H1 (cell line): ENCODE measurements at places on chromosomes 12 and 14.

DNA sequence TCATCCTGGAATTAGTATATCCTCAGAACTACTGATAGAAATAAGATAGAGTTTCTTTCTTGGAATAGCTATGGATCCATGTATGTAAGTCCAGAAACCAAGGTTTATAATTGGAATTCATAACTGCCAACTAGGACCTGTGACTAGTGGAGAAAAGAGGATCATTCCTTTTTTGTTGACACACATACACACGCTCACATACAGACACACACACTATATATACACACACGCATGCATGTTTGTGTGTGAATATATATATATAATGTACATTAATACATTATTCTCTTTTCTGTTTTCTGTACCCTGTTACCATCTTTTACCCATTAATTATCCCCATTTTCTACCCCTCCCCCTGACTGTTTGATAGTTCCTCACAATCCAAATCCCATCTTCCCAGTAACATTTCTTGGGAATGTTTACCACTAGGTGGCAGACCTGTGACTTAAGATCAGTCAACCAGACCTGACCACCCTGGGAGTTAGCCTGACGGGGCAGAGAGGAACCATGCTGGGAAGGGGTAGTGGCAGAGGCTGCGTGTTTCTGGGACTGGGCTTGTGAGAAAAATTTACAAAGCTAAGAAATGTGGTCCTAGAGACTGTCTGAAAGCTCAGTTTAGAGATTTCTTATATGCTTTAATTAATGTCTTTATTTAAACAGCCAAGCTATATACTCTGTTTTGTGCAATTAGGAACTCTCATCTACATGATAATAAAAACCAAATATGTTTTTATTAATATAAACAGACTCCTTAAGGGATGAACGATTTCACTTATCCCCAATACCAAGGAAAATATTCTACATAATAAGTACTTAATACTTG, 308.0 kb downstream of the PPFIA2 start:
- peak; percentile 49 for DNase-seq

- no peak for DNase-seq
Observed at GRCh38 chr14:87411370-87411769, 581.6 kb downstream of the GALC start.

DNA sequence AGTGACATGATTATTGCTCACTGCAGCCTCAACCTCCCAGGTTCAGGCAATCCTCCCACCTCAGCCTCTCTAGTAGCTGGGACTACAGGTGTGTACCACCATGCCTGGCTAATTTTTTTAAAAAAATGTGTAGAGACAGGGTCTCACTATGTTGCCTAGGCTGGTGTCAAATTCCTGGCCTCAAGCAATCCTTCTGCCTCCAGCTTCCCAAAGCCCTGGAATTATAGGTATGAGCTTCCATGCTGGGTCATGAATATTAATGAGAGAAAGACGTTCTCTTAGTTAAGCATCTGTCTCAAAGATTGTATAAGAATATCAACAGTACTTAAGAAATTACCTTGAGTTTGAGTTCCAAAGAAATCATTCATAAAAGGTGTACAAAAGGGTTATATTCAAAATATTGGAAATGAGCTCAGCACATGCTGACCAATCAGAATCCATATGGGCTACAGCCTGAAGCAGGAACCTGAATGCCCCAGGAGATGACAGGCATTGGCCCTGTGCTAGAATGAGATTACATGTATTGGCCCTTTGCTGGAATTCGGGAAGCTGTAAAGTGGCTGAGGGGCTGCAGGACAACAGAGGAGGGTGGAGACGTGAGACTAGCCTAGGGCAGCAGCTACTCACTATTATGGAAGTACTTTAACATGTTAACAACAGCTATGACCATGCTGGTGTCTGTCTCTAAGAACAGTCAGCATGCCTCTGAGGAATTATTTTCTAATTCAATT, 157.0 kb upstream of the CPNE8 start:
- DNase-seq = no peak

- no peak for DNase-seq
Observed at GRCh38 chr12:75099210-75099609, 110.4 kb downstream of the KCNC2 start.

DNA sequence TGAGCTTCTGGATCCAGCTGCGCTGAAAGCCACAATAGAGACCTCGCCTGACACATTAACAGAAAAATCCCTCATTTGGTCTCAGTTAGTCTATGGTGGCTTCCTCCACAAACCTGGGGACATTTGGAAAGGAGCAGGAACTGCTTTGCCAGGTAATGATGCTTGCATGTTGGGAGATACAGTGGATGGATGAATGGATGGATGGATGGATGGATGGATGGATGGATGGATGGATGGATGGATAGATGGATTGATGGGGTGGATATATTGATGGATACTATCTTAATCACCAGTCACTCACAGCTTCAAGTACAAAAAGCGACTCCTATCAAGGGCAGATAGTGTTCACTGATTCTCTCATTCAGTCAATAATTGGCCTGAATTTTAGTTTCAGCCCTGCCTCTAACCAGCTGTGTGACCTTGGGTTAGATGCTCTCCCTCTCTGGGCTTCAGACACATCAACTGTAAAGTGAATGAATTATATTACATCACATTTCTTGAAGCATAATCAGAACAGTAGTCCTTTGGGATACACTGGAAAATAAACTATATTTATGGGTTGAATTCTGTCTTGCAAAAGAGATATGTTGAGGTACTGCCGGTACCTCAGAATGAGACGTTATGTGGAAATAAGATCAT, 29.3 kb downstream of the MAP1LC3B2 start:
- DNase-seq = no peak

GRCh38 chr14:64089920-64090319, 204.3 kb downstream of the ESR2 start:
- DNase-seq = no peak

- no peak for DNase-seq
Observed at GRCh38 chr14:91220581-91221000, 23.9 kb downstream of the GPR68 start.

GRCh38 chr12:57129889-57130288, 1.6 kb downstream of the LRP1 start:
- no peak for DNase-seq

DNA sequence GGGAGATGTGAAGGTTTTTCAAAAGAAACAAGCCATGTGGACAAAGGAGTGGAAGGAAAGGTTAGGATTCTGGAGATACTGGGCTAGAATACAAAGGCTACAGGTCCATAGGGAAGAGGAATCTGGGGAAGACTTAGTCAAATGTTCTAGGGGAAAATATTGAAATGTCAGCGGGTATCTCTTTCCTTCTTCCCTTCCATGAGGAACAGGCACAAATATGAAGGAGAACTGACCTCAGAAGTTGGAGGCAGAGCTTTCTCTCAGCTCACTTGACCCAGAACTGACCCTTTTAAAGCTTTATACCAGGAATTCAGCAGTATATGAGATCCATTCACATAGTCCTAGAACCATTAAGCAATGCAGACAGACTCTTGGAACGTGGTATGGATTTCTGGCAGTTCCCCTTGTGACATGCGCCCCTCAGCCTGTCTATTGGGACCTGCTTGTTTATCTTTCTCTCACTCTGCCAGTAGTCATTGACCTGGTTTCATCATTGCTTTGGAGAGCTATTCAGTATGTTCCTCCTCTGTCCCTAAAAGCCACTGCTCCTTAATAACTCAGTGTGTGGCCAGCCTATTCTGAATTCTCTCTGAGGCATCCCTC, 43.0 kb upstream of the GSG1 start:
- no peak for DNase-seq

DNA sequence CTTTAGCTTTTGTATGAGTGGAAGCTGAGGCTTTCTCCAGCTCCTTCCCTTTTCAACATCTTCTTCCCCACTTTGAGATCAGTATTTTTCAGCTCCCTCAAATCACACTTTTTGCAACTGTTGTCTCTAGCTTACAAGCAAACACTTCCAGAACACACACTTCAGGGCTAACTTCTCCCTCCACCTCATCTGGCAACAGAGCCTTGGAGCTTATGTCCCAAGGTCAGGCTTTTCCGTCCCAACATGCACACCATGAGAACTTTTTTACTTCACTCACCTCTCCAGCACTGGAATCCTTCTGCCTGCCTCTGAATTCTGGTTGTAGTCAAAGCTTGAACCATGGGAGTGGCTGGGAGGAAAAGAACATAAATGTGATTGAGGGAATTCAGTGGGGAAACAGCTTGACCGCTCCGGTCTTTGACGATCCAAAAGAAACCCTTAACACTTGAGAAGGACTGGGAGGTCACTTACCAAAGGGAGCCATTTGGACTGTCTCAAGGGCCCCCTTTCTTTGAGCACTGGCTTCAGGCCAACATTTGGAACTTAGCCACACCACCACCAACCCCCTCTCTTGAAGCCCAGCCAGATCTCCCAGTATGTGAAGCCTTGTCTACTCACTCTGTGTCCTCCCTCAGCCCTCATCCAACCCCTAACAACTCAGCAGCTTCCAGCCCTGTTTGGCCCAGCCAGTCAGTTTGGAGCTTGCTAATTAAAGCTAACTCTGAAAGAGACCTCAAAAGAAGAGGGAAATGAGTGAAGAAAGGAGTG, 3.9 kb upstream of the BLOC1S1 start:
- no peak for DNase-seq

GRCh38 chr14:65002586-65003210, 16.0 kb downstream of the FNTB start:
- no peak for DNase-seq

DNA sequence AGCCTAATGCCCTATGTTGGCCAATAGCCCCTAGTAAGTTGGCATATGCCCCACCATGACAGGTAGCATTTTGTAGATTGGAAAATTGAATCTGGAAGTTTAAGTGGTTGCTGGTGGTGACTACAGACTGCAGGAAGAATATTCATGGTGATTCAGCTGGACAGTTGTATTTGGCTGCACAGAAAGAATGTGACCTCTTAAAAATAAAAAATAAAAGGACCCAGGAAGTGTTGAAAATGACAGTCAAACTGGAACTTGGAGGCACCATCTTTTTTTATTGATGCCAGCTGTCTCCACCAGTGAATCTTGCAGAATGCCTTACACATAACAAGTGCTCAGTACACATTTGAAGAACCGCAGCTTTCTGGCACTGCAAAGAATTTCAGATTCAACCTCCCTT, 73.9 kb downstream of the PRMT8 start:
- no peak for DNase-seq

- no peak for DNase-seq
Observed at GRCh38 chr14:62209287-62209899, 447.2 kb downstream of the SNAPC1 start.

DNA sequence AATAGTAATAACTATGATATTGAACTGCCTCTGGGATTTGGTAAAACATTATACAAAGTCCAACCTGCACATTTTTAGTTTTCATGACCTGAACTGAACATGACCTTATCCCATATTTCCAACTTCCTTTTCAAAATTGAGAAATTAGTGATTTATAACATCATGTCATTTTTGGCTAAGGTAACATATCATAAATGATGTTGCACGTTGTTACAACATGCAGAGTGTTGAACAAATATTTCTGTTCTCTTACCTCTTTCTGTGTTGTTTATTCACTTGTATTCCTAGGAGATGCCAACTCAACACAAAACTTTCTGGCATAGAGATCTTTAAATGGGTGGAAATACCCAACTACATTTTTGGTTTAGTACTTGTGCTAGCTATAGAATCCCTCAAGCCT, 496.0 kb downstream of the SLC6A15 start:
- no peak for DNase-seq

DNA sequence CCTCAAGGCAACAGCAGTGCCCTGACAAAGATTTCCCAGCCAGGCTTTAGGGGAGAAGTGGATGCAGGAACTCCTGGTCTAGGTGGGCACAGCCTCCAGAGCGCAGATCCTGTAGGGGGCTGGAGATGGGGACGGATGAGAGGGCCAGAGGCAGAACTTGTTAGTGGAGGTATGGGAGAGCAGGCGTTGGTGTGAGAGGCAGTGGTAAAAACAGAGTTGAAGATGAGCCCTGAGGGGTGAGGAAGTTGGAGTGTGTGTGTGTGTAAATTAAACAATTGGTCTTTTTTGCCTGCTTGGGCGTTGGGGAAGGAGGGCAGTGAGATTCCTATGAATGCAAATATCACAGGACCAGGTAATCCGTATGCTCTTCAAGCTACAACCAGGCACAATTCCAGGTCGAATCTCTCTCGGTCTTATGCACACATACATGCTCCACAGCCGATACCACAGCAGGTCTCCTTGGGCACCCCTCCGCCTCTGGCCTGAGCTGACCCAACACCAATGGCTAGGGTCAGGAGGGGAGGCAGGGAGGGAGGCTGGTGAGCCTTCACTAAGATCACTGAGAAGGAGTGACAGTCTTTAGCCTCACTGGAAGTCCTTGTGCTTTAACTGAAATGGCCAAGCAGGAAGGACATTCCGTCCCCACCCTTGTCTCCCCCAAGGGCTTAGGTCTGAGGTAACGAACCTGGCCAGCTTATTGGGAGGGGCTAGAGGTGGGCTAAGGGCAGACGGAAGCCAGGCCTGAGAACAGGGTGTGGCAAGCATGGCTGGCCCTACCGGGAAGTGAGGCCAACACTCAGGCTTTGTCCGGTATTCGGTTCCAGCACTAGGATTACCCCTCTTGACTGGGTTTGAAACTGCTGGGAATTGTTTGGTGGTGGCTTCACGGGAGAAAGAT, 1.5 kb upstream of the KRT7 start:
- no peak for DNase-seq

- no peak for DNase-seq
Observed at GRCh38 chr12:75526655-75527511, 15.5 kb upstream of the KRR1 start.

DNA sequence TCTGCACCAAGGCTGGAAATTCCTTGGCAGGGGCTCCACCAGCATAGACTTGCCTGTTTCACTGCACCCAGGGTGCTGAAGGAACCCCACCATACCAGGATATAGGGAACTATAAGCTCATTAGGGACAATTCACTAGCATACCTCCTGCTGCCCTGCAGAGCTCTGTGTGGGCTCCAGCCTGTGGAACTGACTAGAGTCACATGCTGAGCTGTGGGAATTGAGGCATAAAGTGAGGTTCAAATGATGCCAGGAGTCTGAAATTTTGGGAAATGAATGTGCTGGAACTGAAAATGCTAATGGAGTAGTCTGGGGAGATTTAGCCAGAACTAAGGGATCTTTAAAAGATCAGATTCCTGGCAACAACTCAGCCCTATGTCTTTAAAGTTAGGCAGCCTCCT, 7.3 kb upstream of the EMP1 start:
- no peak for DNase-seq

- DNase-seq = no peak
Observed at GRCh38 chr12:6534695-6534944, 303 bp downstream of the GAPDH start.

- DNase-seq = peak; percentile 62
Observed at GRCh38 chr12:97404543-97404942, 58.1 kb upstream of the RMST start.
